Right renal cortex interstitium (tissue), 3 donors: ENCODE measurements at places on chromosomes 2 and 18.
A peak's percentile ranks its signal among the peaks of the same experiment; 100 is the strongest.

DNA sequence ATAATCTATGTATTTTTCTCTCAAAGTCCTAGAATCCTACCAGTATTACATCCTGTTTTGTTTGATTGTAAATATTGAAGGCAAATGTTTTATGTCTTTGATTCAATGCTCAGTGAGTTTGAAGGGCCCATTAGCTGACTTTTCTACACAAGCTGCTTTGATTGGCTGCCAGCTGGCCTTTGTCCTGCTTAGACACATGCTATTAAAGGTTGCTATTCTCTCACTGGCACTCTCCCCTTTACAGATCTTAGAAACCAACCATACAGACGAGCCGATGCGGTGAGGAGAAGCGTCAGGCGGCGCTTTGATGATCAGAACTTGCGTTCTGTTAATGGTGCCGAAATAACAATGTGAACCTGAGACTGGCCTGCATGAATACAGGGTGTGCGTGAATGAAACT lies 69.7 kb downstream of the PRPF40A start:
- no peak for DNase-seq

- peak; percentile 40 for DNase-seq
Measured at GRCh38 chr18:45449418-45450227, 165.7 kb upstream of the SLC14A2 start.

DNA sequence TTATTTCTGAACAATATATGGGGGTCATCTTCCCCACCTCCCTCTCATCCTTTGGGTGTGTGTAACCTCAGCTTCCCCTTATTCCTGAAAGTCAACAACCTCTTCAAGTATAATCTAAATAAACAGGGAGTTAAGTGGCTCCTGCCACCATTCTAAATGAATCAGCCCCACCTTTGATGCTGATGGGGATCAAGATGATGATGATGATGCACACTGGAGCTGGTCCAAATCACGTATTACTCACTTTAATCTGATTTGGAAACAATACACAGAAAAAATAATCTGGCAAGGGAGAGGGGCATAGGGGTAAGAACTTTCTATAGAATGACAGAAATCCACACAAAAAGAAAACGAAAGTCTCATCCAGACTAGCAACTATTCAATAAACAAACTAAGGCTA lies 7.1 kb downstream of the ACVR1 start:
- no peak for DNase-seq

DNA sequence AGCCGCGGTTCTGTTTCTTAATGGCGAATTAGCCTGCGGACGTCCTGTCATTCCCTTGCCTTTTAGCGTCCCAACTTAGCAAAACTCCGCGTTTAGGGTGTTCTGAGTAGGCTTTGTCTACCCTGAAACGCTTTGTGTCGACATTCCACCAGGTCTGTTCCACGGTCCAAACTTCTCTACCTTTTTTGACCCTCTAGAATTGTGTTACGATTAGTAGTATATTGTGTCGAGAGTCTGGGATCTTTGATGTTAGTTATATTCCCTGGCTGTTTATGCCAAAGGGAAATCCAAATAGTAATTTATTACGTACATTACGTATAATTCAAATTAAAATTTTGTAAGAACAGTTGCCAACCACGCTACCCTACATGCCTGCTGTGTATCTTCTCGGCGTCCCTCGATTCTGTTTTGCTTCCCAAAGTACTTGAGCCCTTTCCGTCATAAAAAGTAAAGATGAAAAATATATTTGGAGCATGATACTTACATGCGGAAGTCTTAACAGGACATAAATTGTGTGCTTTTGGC lies 495 bp upstream of the TTC32 start:
- no peak for DNase-seq

DNA sequence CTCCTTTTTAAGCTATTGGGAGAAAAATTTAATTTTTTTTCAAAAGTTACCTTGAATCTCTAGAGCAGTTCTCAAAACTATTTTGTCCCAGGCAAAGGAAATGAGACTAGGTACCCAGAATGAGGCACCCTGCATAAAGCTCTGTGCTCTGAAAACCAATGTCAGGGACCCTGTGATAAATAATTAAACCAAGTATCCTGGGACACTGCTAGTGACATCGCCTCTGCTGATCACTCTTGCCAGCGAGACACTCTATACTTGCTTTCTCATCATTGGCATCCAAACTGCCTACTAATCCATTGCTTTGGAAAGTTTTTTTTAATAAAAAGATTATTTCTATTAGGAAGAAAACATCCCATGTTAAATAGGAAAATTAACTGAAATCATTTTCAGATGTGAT lies 1.4 kb downstream of the GKN1 start:
- DNase-seq, result no peak

GRCh38 chr2:31474296-31474695 lies 59.8 kb upstream of the XDH start:
- no peak for DNase-seq

DNA sequence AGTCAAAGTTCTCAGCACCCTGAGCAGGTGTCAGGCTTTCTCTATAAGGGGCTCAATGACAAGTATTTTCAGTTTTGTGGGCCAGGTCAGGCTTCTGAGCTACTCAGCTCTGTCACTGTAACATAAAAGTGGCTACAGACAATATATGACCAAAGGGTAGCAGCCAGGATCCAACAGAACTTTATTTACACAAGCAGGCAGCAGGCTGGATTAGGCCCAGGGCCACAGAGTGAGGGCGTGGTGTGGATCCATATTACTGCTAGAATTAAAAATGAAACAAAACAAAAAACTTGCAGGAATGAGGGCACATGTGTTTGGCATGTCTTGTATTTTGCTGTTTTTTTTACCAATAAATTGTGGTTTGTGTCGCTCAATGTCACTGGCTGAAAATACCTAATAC lies 143.7 kb downstream of the EIPR1 start:
- no peak for DNase-seq

- DNase-seq, result peak; percentile 58
Measured at GRCh38 chr2:120174963-120175581, 48.1 kb downstream of the TMEM185B start.

DNA sequence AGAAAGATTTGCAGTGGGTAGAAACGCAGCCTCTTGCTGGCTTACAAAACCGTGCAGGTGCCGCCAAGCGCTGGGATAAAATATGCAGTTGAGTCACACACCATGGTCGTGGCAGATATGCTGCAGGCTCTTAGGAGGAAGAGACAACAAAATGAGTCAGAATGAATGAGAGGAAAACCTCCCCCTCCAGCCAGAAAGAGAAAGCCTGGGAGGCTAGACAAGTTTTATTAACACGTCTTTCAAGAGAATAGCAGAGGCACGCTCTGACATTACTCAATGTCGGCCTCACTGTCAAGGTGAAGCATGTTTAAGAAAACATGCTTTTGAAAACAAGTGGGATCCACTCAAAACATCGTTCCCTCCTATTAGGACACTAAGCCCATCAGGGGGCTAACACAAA lies 37.1 kb upstream of the ZCCHC2 start:
- DNase-seq, result no peak

DNA sequence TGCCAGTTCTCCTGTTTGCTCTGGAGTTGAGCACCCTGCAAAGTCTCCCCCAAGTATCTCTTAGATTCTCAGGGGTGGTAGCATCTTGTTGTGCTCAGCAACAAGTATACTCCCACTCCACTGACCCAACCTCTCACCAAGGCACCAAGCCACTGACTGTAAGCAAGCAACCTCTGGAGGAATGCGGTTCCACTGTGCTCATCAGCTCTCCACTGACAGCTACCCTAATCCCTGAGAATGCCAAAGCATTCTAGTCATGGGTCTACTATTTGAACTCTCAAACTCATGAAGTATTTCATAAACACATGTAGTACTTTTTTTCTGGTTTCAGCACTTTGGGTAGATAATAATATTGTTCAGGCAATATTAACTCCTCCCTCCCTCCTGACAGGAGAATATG lies 170.0 kb downstream of the EPHA4 start:
- no peak for DNase-seq

GRCh38 chr18:63192885-63193349 lies 126.7 kb downstream of the BCL2 start:
- no peak for DNase-seq

GRCh38 chr18:9353596-9353995 lies 19.0 kb downstream of the TWSG1 start:
- no peak for DNase-seq

DNA sequence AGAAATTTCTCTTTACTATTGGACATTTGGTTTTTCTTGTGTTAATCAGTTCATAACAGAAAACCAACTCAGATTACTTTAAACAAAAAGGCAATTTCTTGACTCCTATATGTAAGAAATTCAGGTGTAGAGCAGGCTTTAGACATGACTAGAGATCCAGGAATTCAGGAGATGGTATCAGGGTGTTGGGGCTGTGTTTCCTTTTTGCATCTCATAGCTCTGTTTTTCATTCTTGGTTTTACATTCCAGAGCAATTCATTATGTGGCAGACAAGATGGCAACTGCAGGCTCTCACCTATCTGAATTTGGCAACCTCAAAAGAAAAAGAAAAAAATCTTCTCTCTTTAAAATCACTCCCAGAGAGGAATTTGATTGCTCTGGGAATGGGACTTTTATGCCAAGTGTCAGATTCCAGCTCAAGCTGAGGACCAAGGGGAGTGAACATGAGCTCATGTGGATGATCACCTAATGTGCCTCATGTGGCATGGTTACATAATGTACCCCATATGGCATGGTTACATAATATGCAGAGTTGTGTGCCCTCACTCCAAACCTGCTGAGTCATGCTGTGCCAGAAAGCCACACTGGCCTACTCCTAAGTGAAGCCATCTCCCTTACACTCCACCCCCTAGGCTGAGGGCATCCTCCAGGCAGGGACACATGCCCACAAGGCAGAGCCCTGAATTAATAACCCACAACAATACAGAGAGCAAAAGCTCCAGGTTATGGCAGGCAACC lies 282.7 kb downstream of the MBD2 start:
- no peak for DNase-seq

DNA sequence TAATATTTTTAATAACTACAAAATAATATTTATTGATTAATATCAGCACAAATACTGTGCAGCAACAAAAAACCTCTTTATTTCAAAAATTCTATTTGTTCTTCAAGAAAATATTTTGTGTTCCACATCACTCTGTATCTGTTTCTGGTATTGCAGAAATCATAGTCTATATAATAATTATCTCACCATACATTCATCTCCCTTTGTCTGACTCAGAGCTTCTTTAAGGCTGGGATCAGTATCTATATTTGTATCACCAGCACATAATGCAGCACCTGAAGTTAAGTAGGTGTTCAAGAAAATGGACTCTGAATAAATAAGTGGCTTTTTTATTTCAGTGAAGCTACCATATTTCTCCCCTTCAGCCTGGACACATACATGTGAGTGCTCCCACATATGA lies 1.6 kb upstream of the MARCHF4 start:
- no peak for DNase-seq

- DNase-seq, result no peak
Measured at GRCh38 chr2:19838616-19839015, 63.2 kb downstream of the TTC32 start.

DNA sequence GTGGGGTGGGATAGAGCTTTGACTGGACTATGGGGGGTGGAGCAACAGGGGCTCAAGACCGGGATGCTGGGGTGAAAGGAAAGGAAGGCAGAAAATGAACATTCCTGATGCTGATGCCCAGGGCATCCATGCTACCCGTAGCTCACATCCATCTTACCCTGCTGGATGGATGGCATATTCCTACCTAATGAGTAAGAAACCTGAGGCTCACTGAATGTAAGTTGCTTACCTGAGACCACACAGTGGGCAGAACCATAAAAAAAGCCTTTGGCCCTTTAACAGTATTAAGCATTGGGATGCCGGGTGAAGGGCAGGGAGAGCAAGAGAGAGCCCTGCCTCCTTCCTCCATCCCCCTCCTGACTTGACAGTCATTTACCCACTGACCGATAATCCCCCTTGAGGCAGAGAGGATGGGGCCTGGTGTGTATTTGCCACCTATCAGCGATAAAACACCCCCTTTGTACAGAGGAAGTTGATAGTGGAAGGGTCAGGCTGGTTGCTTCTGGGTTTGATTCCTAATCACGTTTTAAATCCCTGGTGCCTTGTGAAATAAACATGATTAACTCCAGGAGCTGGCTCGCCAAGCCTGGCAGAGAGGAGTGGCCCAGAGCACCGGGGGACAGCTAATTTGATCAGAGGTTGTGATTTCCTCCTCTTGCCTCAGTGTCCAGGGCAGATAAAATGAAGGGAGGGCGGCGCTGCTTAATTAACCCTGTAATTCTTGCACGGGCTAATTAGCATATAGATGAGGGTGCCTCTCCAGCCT lies 105.9 kb upstream of the HS6ST1 start:
- DNase-seq, result no peak

- DNase-seq, result no peak
Measured at GRCh38 chr2:238391042-238391689, 35.6 kb upstream of the ASB1 start.

- DNase-seq, result no peak
Measured at GRCh38 chr2:232489516-232490220, 2.0 kb upstream of the ECEL1 start.

DNA sequence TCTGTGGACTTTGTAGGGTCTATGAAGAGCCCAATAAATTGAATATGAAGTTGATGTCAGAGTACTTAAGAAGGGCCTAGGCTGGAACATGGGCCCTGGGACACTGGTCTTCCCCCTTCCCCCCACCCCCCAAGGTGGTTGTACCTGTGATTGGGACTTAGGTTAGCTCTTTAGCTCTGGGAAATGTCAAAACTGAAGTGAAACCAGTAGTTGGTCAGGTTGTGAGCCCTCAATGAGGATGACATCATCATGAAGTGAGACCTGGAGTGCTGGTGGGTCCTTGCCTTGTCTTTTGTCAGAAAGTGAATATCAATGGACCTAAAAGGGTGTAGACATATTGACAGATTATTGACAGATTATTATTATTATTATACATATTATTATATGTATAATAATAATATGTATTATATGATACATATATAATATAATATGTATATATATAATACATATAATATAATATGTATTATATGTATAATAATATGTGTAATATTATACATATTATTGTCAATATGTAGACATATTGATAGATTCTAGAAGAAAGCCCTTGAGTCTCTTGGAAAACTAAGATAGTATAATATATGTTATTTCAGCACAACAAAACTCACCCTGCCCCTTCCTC lies 5.4 kb downstream of the MARS2 start:
- DNase-seq, result no peak

DNA sequence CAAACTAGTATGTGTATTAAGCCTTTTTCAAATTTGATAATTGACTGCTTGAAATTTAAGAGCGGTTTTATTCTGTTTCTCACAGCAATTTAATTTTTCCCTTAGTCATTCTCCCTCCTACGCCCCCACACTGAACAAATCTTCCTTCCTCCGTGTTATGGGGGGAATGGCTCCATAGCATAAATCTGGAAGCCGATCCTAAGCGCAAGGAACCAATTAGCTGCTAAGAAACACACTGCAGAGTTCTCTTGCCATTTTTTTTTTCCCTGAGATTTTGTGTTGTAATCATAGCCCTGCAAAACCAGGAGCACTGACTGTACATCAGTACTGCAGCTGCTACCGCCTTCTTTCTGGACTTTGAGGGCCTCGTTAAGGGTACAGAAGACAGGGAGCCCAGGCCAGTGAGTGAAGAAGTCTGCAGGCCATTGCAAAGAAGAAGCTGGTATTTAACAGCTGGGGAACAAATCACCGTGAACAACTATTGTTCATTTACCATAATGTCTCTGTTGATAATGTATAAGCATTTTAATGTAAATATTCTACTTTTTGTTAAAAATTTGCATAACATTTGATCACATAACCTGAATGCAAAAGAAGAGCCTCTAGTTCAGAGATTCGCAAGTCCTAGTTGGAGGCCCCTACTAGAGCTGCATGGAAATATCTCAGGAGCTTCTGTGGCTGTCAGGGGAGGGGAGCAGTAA lies 264.0 kb downstream of the LRATD1 start:
- DNase-seq, result no peak
